Activated gamma-delta T cell treated with Interleukin-2 at 50 U/mL for 16 hours (primary cell): ENCODE measurements at places on chromosomes 12 and 14.

DNA sequence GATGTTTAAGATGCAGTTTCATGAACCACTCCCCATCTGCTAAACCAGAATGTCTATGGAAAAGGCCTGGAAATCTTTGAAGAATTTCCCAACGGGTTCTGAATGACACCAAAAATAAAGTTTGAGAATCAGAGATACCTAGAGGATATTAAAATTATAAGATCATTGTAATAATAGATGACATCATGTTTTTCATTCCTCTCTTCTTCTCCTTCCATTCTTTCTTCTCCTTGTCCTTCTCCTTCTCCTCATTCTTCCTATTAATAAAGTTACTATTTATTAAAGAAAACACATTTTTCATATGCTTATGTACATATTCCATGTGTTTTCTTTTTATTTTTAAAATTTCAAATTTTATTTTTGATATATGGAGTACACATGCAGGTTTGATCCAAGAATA lies 1449.4 kb downstream of the LRFN5 start:
- DNase-seq = no peak

GRCh38 chr12:98744680-98745079 lies 99.6 kb downstream of the APAF1 start:
- no peak for DNase-seq

- DNase-seq = no peak
Observed at GRCh38 chr14:54189748-54190354, 207.0 kb upstream of the CDKN3 start.

GRCh38 chr12:5171701-5172100 lies 128.0 kb downstream of the KCNA5 start:
- DNase-seq = no peak

GRCh38 chr14:76784881-76785280 lies 23.6 kb downstream of the VASH1 start:
- peak; percentile 51 for DNase-seq

- no peak for DNase-seq
Observed at GRCh38 chr14:30507209-30507608, 51.7 kb upstream of the G2E3 start.

- DNase-seq = no peak
Observed at GRCh38 chr14:56805992-56806727, 4.1 kb downstream of the OTX2 start.
